ENCODE measurements at places on chromosomes 16 and 17.

DNA sequence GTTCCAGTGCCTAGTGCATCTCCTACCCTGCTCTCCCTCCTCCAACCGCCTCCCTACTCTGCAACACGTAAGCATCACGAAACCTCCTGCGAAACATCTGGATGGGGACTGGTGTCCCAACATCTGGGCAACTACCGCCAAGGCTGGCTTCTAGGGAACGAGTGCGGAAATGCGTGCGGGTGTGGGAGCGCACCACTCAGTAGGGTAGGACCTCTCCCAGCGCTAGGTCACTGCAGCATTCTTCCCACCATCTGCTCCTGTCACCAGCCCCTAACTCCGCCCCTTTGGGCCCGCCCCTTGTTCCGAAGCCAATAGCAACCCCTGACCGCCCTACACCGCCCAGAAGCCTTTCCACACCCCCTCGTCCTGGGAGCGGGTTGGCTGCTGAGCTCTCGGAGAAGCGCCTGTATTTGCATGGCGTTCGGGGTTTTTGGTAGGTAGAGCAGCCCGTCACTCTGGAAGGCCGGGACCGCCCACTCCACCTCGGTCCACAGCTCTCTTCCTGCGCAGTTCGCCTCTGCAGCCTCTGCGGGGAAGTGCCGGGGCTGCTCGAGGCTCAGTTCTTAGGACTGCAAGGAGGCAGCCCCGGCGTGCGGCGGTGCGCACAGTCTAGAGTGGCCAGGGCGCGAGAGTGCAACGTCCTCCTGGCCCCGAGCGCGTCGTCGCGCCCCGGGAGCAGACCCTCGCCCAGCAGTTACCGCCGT lies at the start of gene HS3ST3B1:
Gene HS3ST3B1 (plus strand): TSS at position 507 of the 704 bp plus-strand sequence. CDS start 438 bp downstream, outside the sequence.
- DNase-seq: peak; percentile 94

DNA sequence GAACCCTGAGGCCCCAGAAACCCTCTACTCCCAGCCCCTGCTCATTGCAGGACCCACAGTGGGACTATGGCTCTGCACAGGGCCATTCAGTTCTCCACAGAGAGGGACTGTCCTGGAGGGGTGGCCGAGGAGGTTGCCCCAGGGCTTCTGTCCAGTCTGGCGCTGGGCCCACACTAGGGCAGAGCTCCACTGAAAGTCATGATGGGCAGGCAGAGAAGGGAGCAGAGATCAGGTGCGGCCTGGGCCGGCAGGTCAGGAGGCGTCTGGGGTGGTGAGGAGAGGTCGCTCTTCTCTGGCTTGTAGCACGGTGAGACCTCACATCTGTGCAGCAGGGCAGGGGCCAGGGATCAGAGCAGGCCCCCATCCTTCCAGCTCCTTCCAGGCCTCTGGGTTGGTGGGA lies 13.0 kb upstream of the PIK3R6 start:
- DNase-seq: no peak

- DNase-seq: no peak
These were observed 128.4 kb downstream of the PRKCB start for GRCh38 chr16:23964136-23964535.

- no peak for DNase-seq
These were observed 850 bp downstream of the PPM1E start for GRCh38 chr17:58756246-58757161.

GRCh38 chr17:56995766-56996165 lies 17.8 kb downstream of the SCPEP1 start:
- no peak for DNase-seq

- DNase-seq: no peak
These were observed 239.4 kb upstream of the HSBP1 start for GRCh38 chr16:83568345-83568744.

DNA sequence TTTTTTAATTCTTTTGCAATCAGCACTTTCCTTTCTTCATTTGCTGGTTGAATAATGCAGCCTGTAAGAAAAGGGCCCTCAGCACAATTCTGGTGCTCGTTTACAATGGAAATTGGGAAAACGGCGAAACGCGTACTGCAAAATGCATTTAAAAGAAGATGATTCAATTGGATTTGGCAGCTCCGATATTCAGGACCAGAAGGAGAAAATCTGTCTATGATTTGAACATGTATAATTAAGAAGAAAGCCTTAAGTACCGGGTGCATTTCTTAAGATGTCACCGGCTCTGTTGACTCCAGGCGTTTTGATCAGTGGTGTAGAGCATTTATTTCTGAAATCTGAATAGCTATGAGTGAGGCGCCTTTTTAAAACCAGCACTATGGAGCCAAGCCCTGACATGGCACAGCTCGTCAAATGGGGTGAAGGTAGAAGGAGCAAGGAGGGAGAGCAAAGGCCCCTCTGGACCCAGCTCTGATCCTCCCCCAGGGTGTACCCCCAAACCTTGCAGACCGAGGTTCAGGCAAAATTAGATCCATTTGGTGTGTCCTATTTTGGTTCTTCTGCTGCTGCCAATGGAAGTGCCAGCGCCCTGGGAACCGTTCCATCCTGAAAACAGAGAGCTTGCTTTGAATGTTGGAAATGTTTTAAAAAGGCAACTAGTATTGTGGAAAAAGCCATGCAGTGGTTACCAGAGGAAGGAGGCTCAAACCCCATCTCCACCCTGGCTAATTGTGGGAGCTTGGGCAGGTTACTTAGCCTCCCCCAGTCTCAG lies 161.4 kb upstream of the RPL38 start:
- DNase-seq: no peak
